ENCODE measurements at places on chromosomes 12 and 14. TPM values are rescaled to one million over a fixed set of nuclear protein-coding genes. Genes with fewer than 3 reads are reported as not detected.

The KRT2 gene
- not detected for polyA plus RNA-seq

The DPY19L2 gene
- 3.4 TPM for polyA plus RNA-seq

The NPFF gene
- 2.6 TPM for polyA plus RNA-seq

The DPF3 gene
- polyA plus RNA-seq: 0.41 TPM

The KRT83 gene
- polyA plus RNA-seq: not detected

The KRT75 gene
- polyA plus RNA-seq: not detected

The GALNT9 gene
- polyA plus RNA-seq: 1.1 TPM

The SIX6 gene
- not detected for polyA plus RNA-seq

The COX14 gene
- 57.4 TPM for polyA plus RNA-seq

The ATP5MC2 gene
- 415 TPM for polyA plus RNA-seq

The EFS gene
- polyA plus RNA-seq: 17.5 TPM

The EVL gene
- polyA plus RNA-seq: 37.8 TPM

The SMIM41 gene
- 0.27 TPM for polyA plus RNA-seq

The GARIN6 gene
- not detected for polyA plus RNA-seq

The DERA gene
- 21.2 TPM for polyA plus RNA-seq

The TTC9 gene
- 0.56 TPM for polyA plus RNA-seq

Measured in adipose tissue (tissue), 3 donors.